Activated T-cell treated with anti-CD3 and anti-CD28 coated beads, Interleukin-2, amount 50 U/mL, for 48 hours (primary cell): ENCODE measurements at places on chromosomes 2 and 18.

- no peak for DNase-seq
Measured at GRCh38 chr2:149857344-149857743, 269.8 kb upstream of the MMADHC start.

- no peak for DNase-seq
Measured at GRCh38 chr2:182165202-182165601, 179.5 kb downstream of the PPP1R1C start.

DNA sequence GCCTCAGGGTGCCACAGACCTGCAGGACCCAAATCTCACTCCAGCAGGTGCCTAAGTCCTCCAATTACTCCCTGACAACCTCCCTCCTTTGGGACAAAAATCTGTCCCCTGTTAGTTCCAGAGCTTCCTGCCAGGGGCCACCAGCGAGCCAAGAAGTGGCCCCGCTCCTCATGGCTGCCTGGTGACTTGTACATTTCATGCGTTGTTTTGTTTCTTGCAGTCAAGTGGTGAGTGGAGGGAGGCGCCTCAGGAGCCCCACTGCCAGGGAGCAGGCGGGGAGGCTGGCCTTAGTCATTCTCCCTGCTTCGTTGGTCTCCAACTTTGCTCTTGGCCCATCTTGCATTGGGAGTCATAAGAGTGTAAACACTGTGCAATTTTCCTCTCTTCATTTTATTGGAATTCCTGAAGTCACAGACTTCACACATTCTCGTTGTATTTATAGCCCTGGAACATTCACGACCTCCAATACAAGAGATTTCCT is 81.3 kb downstream of the KCNF1 start:
- DNase-seq = no peak

DNA sequence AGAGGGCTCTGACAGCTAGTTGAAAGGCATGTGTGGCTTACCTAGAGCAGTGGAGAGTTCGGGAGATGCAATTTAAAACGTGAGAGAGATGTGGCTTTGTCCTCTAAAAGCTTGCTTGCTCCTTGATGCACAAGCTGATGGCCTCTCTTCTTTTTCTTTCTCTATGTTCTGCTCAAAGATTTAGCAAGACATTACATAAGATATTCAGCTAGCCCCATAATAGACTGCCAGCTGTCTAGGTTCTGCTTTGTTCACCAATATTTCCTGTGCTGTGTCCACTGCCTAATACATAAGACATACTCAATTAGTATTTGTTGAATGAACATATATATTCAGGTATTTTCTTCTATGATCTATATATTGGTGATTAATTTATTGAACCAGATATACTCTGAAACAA is 31.1 kb downstream of the SPATS2L start:
- no peak for DNase-seq

GRCh38 chr18:55425698-55426097 is 162.3 kb downstream of the TCF4 start:
- no peak for DNase-seq

- no peak for DNase-seq
Measured at GRCh38 chr18:54392543-54393023, 34.9 kb downstream of the C18orf54 start.

GRCh38 chr18:44679914-44680272 is 795 bp upstream of the SETBP1 start:
- DNase-seq = peak; percentile 63

DNA sequence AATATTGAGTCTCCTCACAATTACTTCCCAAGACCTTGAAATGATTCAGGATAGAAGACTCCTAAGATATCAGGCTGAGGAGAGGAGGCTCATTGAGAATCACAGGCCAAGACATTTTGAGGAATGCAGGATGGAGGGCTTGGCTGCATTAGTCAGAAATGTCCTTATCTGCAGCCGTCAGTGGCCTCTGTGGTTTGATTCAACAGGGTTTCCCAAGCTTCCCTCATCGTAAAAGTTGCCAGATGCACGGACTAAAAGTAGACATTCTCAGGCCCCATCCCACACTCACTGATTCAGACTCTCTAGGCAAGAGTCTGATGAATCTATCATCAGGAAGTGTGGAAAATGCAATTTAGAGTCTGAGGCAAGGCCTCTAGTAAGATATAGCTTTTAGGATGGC is 34.0 kb upstream of the TMEM178A start:
- no peak for DNase-seq

- no peak for DNase-seq
Measured at GRCh38 chr2:11933854-11934253, 187.4 kb downstream of the LPIN1 start.

GRCh38 chr2:98412751-98413458 is 31.8 kb upstream of the INPP4A start:
- DNase-seq = peak; percentile 60

GRCh38 chr2:163984986-163985385 is 249.2 kb upstream of the FIGN start:
- DNase-seq = no peak

DNA sequence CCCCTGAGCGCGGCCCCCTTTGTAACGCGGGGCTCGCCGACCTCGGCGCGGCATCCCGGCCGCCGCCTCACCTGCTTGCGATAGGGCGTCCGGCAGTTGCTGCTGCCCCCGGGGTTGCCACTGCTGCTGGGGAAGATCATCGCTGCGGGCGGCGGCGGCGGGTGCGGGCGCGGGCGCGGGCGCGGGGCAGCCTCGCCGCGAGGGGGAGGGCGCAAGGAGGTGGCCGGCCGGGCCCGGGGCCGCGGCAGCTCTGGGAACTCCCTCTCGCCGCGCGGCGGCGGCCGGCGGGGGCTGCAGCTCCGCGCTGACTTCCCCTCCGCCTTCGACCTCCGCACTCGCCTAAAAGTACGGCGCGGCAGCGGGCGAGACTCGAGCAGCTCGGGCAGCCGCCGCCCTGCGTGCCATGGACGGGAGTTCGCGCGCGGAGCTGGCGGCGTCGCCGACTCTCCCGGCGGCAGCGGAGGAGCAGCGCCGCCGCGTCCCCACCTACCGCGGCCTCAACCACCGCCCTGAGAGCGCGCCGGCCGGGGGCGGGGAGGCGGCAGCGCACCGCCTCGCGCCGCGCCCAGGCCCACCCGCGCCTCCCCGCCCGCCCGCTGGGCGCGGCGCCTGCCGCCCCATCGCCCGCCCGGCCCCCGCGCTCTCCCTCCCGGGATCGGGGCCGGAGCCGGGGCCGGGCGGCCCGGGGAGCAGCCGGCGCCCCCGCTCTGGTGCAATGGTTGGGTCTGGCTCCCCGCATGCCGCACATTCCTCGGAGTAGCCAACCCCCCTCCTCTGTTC is 86.0 kb downstream of the RBMS1 start:
- DNase-seq = peak; percentile 70

GRCh38 chr2:38201784-38202183 is 125.8 kb upstream of the CYP1B1 start:
- DNase-seq = no peak

- DNase-seq = peak; percentile 61
Measured at GRCh38 chr2:74441690-74442482, at the start of gene RTKN. TSS of gene RTKN (minus strand) at chr2:74441937. CDS start at chr2:74441816, 121 bp downstream.

- peak; percentile 34 for DNase-seq
Measured at GRCh38 chr18:74994502-74995418, 214.2 kb downstream of the PTGR3 start.

DNA sequence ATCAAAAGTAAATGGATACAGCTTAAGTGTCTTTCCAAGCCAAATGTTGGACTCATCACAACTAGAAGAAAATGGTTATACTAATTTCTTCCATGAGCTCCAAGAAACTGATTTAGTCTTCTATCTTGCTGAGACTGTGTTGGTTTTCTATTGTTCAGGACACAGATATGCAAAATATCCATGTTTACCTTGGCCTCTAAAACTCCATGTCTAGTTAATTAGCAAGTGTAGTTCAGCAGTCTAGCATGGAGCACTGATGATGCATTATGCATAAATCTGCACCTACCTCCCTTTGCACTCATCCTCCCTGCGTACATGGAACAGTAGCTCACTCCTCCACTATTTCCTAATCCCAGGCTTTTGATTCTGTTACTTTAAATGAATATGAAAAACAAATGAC is 731.4 kb upstream of the CHAC2 start:
- no peak for DNase-seq

DNA sequence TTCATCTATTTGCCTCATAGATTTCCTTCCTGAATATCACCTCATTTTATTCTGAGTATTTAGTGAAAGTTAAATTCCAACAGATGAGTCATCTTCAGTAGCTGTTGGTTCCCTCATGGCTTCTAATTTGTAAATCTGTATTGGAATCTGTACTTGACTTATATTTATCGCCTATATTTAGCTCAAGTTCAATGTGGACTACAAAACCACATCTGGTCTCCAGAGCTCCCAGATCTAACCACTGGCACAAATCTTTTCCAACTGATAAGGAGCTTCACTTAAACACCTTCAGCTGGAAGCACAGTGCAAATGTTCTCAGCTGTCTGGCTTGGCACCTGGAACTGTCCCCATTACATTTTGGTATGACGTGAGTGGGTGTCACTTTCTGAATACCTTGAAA is 82.8 kb upstream of the DSEL start:
- no peak for DNase-seq

DNA sequence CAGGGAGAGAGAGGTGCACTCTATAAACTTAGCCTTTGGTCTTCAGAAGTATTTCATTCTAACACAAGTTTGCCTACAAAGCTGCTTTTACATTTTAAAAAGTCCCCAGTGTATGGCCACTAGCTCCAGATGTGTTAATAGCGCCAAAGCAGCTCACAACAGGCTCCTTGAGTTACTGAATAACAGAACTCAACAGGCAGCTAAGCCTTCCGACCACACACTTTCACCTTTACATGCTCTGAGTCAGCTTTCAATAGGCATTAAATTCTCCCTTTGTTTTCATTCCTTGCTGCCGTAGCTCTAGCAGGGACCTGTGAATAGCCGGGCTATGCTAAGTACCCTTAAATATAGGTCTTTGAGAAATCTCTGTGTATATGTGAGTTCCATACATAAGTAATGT is 262.8 kb upstream of the PARD3B start:
- no peak for DNase-seq

GRCh38 chr2:47002031-47002430 is 86.4 kb upstream of the MCFD2 start:
- DNase-seq = no peak

DNA sequence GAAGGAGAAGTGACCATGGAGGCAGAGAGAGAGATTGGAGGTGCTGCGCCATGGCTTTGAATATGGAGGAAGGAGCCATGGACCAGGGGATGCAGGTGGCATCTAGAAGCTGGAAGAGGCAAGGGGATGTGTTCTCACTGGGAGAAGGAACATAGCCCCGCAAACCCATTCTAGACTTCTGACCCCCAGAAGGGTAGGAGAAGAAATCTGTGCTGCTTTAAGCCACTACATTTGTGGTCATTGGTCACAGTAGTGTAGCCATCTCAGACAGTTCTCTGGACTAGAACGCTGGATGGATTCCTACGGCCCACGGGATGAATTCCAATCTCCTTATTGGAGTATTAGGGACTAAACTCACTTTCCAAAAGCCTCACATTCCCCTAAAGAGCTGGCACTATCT is 67.8 kb downstream of the PTGR3 start:
- DNase-seq = no peak

DNA sequence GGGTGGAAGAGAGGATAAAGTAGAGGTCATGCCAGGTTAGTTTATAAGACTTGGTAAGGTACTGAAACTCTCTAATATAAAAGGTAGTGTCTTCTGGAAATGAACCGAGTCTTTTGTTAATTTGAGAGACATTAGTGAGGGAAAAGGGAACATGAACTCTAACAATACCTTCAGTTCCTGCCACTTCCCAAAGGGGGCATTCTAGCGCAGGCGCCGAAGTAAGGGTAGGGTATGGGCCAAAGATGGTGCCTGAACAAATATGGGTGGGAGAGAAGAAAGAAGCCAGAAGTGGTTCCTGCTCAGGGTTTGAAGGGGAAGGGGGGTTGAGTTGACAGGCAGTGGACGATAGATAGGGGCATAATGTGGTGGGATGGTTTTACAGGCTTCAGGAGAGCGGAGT is 10.1 kb upstream of the REG1B start:
- no peak for DNase-seq

DNA sequence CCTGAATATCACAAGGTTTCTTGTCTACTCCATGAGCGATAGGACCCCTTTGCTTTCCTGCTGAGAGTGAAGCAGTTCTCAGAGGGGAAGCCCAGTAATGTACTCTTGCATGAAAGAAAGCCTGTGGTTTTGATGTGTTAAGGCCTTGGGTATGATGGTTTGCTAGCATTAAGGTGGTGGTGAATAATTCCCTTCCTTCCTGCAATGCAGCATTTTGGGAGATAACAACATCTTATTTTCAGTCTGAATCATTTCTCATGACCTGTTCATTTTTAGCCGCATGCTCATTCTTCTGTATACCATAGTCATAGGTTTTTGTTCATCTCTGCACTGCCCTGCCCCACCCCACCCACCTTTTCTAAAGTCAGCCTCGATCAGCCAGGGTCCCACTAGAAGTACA is 66.2 kb downstream of the HNMT start:
- no peak for DNase-seq

DNA sequence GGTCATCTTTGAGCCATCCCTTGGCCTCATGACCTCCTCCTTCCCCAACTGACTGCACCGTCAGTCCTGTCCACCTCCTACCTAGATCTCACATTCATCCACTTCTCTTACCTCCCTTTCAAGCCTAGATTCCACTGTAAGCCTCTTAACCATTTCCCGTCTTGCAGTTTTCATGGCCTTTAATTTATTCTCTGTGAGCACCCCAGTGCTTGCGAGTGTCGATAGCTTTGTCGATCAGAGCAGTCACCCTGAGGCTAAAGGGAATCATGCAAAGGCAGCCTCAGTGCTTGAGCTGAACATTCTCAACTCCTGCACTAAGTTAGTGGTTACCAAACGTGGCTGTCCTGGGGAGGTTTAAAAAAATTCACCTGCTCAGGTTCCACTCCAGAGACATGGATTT is 14.7 kb downstream of the ARHGAP25 start:
- peak; percentile 14 for DNase-seq

DNA sequence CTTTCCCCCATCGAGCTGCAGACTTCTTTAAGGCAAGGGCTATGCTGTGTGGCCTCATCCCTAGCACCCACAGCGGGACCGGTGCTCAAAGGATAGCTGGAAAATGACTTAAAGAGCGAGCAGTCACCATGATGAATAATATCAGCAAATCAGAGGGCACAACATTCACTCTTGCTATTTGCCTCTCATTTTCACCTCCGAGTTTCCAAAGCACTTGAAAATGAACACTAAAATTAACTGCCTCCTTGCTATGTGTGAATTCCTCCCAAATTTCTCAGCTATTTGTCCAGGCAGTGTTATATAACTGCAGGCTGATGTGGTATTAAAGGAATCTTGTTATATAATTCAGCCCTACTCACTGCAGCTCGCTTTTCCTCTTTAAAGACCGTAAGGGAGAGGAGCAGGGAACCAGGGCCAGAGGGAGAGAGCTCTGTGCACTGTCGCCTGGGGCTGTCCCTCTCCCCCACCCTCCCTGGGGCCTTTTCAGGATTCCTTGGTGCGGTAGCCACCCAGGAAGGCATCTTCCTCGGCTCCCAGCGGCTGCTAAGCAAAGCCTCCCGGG is 1.4 kb downstream of the CYS1 start:
- DNase-seq = no peak

- no peak for DNase-seq
Measured at GRCh38 chr2:143394062-143394461, 264.8 kb downstream of the ARHGAP15 start.

DNA sequence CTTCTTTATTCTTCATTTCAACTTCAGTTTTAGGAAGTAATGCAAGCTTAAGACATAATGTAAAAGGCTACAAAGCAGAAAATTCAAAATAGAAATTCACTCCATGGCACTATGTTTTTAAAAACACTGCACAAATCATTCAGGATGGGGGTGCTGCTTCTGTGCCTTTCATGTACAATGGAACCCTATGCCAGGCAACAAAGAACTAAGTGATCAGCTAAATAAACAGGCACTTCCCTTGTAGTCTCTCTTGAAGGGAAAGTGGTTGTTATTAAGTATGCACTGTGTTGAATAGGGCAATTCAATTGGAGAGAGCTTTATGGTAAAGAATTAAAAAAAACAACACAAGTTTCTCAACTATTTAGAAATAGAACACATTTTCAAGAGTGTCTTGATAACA is 10.9 kb upstream of the ERBB4 start:
- no peak for DNase-seq
